ENCODE measurements at places on chromosomes 1 and 21.

GRCh38 chr1:117295001-117295400, 72.2 kb upstream of the MAN1A2 start:
- no peak for DNase-seq

- DNase-seq: no peak
Observed at GRCh38 chr1:7767176-7767575, 3.9 kb upstream of the VAMP3 start.

DNA sequence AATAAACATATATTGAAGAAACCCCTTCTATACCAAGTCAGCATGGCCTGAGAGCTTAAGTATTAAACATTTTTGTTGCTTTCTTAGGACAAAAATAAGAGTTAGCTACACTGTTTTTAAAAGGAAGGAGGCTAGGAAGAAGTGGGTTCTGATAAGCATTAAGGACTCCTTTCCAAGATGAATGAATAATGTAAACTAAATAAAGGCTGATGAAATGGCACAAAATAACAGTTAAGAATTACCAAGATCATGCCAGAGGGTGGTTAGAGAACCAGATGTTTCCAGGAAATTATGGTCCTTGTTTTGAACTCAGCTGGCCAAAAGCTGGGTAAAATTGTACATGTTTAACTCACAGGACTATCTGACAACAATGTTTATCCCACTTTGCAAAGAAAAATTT, 114.1 kb upstream of the ETS2 start:
- peak; percentile 16 for DNase-seq

DNA sequence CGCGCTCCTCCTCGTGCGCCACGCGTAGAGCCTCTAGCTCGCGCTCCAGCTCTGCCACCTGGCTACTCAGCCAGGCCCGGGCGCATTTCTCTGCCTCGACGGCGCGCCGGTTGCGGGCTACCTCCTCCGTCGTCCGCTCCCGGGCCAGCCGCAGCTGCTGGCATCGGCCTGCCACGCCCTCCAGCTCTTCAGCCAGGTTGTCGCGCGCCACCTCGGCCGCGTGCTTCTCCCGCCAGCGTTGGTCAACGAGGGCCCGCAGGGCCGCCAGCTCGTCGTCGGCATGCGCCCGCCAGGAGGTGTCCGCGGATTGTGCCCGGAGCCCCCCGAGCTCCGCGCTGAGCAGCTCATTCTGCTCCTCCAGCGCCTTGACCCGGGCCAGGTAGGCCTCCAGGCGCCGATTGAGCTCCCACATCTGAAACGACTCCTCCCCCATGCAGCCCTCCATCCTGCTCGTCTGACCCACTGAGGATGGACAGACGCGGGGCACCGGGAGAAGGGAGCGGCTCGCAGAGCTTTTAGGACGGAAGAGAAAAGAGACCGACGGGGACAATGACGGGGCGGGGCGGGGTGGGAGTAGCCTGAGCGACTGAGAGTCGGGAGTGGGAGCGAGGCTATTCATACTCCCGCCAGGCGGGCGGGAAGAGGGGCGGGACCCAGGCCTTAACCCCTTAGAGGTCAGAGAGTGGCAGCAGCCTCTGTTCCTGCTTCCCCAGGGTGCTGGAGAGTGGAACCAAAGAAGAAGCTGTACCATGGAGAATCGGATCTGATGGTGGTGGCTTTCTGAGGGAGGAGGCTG, at the start of gene NES:
Gene NES (minus strand): TSS at position 588 of the 796 bp plus-strand sequence. CDS start 143 bp downstream, at position 445.
- DNase-seq: no peak

DNA sequence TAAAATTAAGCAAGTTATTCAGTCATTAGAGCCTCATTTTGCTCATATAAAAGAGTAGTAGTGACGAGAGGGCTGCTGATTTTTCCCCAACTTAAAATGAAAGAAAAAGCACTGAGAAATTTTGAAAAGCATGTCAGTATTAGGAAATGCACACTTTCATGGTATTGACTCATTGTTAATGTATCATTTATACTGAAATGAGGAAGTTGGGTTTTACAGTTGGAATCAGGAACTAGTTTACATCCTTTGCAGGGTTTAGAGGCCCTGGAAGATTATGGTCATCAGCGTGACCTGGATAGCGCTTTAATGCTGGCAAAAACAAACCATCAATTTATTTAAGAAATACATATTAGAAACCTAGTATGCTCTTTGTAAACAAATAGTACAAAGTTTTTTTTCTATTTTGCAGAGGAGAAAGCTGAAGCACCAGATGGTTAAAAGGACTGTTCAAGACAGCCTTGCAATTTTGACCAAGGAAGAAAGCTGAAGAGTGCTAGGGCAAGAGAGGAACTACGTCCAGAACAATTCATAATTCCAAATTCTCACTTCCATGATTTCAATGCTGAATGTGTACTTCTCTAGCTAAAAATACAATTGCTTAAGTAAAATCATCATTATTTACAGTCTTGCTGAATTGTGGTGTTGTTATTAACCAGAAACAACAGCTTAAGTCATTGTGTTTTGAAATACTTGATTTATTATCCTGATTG, 94.8 kb upstream of the SGIP1 start:
- DNase-seq: peak; percentile 92

DNA sequence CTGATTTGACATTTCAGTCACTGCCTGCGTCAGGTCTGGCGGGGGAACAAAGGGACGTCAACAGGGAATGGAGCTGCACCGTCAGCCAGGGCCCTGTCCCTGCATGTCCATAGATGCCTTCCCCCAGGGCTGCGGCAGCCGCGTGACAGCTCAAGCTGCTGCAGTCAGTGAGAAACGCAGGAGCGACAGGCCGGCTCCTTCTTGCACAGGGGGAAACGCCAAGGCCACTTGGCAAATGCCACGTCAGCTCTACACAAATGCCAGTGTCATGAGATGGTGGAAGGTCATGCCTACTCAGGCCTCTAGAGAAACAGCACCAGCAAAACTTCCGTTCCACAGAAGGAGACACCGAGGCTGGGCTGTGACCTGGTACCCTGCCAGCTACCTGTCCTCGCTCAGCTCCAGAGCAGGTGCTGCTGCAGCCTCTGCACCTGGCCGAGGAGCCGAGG, 37.7 kb downstream of the SYF2 start:
- no peak for DNase-seq

DNA sequence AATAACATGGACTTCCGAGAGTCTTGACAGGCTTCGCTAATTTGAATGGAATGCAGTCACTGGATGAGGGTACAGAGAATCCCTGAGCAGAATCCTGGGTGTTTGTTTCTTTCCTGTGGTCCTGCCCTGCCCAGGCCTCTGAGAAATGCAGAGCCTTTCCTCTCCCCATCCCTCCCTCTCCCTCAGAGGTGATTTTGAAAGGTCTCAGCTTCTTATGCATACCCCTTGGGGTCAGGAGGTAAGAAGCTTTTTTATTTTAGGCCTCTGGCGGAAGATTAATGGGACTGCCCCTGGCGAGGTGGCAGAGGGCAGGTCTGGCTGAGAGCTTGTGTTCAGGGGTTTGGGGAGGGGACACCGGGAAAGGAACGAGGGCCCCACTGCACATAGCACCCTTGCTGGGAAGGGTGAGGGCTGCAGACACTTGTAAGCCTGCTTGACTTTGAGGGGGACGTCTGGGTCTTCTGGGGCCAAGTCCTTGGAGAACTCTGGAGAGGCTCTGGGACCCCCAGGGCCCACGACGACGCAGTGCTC, 116.5 kb upstream of the SLC45A1 start:
- no peak for DNase-seq

Measured in hematopoietic multipotent progenitor cell (in vitro differentiated cells).